ENCODE measurements at places on chromosomes 1 and 21.

DNA sequence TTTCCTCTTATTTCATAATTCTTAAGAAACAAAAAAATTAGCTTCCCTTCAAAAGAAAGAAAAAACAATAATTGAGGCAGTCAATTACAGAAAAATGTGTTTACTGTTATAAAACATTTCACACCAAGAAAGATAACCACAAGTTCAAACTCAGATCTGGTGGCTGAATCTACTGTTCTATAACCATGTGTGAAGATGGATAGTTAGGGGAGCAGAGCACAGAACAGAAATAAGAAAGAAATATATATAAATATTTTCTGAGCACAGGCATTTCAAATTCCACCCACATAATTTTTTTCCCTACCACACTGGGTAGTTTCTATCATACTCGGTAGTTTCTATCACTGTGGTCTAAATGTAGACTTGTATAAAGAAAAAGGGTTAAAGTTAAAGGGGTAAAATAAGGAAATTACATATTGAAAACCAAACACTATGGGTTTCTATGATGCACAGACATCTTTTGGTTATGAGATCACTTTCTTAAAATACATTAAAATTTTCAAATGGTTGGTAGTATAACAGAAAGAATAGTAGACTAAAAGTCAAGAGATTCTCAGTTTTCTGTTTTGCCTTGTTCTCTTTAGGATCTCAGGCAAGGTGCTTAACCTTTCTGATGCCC, 10.8 kb downstream of the LYST start:
- no peak for DNase-seq

DNA sequence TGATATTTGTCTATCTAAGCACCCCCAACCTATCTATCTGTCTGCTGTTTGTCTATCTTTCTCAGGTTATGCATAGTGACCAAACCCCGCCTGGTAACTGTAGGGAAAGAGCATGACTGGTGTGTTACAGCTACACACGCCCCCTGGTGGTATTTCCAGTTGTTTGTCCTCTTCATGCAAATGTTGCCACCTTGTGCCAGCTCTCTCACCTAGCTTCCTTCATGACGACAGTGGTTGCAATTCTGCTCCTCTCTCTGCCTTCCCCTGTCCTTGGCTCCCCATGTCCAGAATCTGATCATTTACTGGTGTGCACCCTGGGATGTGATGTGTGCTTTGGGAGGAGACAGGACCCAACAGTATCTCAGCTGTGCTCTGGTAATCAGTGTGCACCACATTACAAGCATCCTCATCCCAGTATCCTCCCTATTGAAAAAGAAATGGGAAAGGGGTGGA, 8.1 kb upstream of the INKA2 start:
- no peak for DNase-seq

- peak; percentile 26 for DNase-seq
Observed at GRCh38 chr1:91754348-91754747, 131.6 kb downstream of the TGFBR3 start.

DNA sequence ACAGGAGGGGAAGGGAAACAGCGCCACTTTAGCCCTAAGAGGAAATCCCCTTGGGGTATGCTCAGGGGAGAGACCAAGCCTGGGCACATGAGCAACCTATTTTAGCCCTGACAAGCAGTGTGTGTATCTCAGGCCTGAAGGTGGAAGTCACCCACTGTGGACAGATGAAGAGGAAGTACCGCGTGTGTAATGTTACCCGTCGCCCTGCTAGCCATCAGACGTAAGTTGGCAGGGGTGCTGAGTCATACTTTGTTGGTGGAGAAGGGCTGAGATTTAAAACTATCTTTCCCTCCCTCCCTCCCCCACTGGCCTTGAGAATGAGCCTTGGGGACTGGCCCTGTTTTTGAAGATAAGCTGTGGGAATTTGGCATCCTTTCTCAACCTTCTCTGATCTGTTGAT, 11.2 kb downstream of the AGO1 start:
- DNase-seq: peak; percentile 18

DNA sequence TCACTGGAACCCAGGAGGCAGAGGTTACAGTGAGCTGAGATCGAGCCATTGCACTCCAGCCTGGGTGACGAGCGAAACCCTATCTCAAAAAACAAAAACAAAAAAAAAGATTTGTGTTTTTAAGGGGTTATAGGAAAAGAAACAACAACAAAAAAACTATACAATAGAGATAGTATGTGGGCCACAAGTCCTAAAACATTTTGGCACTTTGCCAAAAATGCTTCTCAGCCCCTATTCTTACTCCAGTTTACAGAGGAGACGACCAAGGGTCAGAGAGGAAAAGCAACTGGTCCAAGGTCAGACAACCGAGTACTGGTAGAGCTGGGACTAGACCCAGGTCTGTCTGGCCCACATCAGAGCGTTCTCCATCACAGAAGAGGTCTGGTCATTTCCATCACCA, 3.0 kb downstream of the FBXO44 start:
- no peak for DNase-seq

DNA sequence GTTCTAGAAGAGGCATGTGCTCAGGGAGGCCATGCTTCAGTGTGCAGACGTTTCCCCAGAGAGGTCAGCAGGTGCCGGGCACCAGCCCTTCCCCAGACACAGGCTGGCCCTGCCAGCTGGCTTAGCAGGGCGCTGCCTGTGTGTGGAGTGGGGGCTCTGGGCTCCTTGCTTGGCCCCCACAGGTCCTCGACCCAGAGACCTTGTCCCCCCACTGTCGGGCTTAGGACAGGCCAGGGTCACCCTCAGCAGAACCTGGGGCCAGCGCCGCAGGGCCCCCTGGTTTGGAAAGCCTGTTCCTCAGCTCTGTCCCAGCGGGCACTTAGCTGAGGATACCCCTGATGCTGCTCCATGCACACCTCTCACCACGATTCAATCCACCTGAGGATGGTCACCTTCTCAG, 172.3 kb upstream of the ARHGEF16 start:
- no peak for DNase-seq

- no peak for DNase-seq
Observed at GRCh38 chr1:239511875-239512274, 125.5 kb downstream of the CHRM3 start.

DNA sequence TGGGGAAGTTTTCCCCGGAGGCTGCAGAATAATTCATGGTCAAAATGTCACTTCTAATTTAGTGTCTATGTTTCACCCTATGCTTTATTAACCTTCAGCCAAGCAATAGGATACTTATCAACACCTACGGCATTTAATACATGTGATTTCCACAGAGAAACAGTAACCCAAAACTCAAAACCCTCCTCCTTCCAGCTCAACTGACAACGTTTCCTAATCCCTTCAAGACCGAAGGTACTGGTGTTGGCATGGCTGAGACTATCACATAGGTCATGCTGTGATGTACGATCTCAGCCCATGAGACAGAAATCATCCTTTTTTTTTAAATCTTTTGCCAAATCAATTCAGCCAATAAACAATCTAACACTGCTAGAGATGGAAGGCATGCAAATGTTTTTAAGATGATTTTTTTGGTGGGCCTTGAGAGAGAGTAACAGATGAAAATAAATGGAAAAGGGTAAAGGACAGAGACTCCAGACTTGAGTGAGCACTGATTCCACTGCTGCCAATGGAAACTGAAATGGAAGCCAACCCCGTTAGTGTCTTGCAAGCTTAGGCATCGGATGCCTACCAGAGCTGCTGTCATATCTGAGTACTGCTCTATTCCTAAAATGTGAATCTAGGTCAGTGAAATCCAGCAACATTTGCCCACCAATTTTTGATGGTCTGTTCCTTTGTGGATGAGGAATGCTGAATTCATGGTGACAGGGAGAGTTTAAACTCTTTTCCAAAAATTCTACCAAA, 63.4 kb upstream of the BCL10 start:
- no peak for DNase-seq

DNA sequence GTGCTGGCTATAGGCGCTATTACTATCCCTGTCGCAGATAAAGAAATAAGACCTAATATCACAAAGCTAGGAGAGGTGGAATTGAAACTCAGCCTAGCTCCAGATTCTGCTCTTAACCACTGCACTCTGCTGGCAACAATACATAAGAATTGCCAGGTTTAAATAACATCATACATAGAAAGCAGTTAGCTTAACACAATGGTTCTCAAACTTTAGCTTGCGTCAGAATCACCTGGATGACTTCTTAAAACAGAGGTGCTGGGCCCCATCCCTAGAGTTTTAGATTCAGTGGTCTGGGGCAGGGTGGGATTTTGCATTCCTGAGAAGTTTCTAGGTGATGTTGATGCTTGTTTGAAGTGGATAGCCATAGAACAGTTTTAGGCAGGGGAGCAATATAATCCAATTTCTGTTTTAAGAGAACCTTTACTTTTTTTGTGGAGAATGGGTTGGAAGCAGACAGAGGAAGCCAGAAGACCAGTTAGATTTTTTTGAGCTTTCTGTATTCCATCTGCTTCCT, 1.1 kb upstream of the POMGNT1 start:
- no peak for DNase-seq

DNA sequence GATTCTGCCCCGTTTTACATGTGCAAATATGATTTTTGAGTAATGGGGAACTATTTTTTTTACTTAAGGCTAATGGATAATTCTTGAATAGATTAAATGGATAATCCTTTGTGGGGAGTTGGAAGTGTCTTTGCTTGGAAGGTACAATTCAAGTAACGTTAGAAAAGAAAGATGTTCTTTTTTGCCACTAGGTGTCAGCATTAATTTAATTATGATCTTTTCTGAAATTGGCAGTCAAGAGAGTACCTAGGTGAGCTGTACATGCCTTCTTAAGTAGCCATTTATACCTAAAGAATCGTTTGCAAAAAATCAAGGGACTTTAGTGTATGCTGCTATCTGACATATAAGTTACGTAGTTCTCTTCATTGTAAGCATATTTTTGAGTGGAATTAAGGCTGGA, 2.2 kb downstream of the FBXO28 start:
- no peak for DNase-seq

DNA sequence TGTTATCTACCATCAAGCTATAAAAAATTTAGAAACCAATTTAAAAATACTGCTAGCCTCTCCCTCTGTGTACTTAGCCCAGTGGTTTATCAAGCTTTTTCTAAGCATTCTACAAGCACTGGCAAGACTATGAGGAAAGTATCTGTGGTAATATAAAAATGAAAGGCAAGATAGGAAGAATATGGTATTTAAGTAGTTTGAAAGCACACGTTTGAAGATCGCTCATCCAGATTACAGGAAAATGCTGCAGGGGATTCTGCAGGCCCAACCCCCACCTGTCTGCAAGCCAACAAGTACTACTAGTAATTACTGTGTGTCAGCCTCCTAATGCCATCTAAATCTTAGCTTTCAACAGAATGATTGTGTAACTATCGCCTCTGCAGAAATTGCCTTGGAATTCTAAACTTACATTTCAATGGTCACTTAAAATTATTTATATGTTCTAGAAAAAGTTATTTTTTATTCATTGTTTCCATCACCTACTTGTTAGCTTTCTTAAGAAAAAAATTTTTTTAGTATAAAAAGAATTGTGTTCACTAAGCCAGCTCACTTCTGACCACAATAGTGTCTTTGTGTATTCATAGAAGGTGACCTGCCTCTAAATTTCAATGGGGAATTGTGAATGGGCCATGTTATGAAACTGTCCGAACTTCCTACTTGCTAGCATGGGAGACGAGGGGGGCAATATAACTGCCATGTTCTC, 8.5 kb downstream of the ERRFI1 start:
- DNase-seq: no peak

DNA sequence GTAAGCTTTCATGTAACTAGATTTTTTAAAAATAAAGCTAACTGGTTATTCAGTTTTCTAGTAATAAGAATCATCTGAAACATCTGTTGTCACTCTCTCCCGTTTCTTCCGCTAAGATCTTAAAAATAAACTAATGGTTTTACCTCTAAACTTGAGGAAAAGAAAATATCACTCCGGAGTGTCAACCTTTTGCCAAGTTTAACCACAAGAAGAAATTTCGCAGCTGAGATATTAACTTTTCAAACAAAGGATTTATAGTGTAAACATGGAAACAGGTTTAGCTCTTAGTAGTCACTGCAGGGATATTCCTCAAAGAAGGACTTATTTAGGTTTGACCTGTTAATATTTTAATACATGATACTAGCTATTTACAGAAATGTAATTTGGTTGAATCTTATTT, 954.9 kb downstream of the ADGRL2 start:
- no peak for DNase-seq

- no peak for DNase-seq
Observed at GRCh38 chr1:241531195-241532161, 700 bp upstream of the KMO start.

GRCh38 chr1:163570071-163570470, 248.3 kb downstream of the NUF2 start:
- DNase-seq: no peak

DNA sequence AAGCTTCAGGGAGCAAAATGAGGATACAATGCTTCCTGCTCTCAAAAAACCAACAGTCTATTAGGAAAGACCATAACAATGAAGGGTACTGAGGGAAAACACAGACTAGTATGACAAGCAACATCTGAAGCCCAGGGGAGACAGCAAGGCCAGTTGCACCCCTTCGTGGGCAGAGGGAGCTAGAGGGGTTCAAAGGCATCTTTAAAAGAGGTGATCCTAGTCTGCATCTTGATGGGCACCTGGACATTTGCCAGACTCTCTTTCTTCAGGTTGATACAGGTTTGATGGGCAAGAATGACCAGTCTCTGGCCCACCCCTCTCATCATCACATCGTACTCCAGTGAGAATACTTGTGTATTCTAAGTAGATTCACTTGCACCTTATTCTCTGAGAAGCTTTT, 177.7 kb downstream of the VAV3 start:
- no peak for DNase-seq

DNA sequence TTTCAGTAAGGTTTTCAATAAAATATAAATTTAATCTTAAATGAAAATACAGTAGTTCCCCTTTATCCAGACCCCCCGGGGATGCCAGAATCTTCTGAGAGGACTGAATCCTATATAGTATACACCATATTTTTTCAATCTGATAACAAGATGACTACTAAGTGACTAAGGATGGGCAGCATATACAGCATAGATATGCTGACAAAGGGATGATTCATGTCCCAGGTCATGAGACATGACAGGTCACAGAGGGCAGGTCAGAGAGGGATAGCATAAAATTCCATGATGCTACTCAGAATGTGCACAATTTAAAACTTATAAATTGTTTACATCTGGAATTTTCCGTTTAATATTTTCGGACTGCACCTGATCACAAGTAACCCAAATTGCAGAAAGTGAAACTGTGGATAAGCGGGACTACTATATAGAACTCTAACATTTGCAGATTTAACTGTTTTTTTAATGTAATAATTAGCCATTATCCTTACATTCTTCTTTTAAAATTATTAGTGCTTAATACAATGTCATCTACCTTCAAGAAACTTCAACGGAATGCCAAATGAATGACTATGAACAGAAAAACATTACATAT, 48.8 kb downstream of the LRRC40 start:
- no peak for DNase-seq

GRCh38 chr21:27173053-27173452, 206.2 kb upstream of the ADAMTS5 start:
- DNase-seq: no peak

- DNase-seq: no peak
Observed at GRCh38 chr1:31926252-31926651, 11.9 kb downstream of the PTP4A2 start.

DNA sequence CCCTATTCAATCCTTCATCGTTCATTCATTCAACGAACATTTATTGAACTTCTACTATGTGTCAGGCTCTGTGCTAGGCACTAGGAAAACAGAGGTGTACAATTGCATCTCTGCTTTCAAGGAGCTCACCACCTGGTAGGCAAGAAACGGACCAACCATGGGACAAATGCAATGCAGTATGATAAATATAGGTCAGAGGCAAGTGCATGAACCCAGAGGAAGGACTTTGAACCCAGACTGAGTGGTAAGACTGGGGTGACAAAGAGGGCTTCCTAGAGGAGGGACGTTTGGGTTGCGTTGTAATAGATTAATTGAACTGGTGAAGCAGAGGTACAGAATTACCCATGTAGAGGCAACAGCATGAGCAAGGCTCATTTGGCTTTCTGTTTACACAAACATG, 16.4 kb downstream of the CD2 start:
- no peak for DNase-seq
